Natural killer cell (primary cell): ENCODE measurements at places on chromosomes 3 and 15. TPM values are rescaled to one million over a fixed set of nuclear protein-coding genes. Genes with fewer than 3 reads are reported as not detected.

- DNase-seq = no peak
- no peak overlapping the region for H3K27ac ChIP-seq
- H3K36me3 ChIP-seq = no peaks in the 10 kb centered on the region
- no peak overlapping the region for H3K4me3 ChIP-seq
- no peaks in the 10 kb centered on the region for H3K27me3 ChIP-seq
Observed at GRCh38 chr3:126399351-126399735, 4.6 kb downstream of the CFAP100 start.

- no peaks in the 10 kb centered on the region for H3K27me3 ChIP-seq
- no peaks in the 10 kb centered on the region for H3K4me1 ChIP-seq
- no peak for DNase-seq
- no peak overlapping the region for H3K4me3 ChIP-seq
- H3K27ac ChIP-seq = no peak overlapping the region
Observed at GRCh38 chr3:134068429-134068828, 38.7 kb upstream of the SLCO2A1 start.

- H3K4me3 ChIP-seq = no peak overlapping the region
- H3K27ac ChIP-seq = no peak overlapping the region
- H3K27me3 ChIP-seq = peaks cover 10% of the 10 kb centered on the region
Observed at GRCh38 chr3:38646062-38646461, 3.4 kb downstream of the SCN5A start.

GRCh38 chr3:81967393-81967792 is 205.9 kb upstream of the GBE1 start:
- H3K27ac ChIP-seq = no peak overlapping the region
- no peaks in the 10 kb centered on the region for H3K27me3 ChIP-seq
- H3K36me3 ChIP-seq = no peaks in the 10 kb centered on the region

DNA sequence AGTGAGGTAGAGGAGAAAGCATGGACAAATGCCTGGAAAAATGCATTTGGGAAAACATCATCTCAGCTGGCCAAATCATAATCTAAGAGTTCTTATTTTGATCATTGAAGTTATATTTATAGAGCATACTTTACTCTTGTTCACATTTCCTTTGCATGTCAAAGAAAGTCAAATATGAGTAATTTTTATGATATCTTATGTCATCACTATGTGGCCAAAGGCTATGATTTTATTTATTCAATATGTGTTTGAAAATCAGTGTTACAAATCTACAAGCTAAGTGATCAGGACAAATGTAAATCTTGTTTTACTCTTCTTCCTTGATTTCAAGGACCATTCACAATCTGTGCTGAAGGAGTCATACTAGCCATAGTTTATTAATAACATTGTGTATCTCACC is 237.2 kb upstream of the DPH6 start:
- DNase-seq = no peak
- no peak overlapping the region for H3K27ac ChIP-seq
- H3K36me3 ChIP-seq = no peaks in the 10 kb centered on the region

GRCh38 chr15:96363707-96364106 is 33.2 kb downstream of the NR2F2 start:
- no peak overlapping the region for H3K4me3 ChIP-seq
- no peaks in the 10 kb centered on the region for H3K36me3 ChIP-seq
- H3K27me3 ChIP-seq = peaks cover 83% of the 10 kb centered on the region
- DNase-seq = no peak
- no peak overlapping the region for H3K27ac ChIP-seq

DNA sequence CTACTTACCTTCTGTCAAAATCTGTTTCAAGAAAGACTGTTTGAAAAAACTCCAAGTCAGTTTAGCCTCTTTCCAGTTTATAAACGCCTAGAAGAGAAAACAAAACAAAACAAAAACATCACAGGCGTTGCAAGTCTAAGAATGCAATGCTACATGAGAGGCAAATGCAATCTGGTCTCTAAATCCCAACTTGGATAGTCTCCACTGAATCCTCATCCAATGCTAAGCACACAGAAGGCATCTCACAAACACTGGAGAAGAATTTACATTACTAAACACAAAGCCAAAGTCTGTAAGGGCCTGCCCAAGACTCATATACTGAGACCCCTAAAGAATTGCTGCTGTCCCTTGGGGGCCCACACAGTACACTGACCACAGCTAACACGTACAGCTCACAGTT is 18.4 kb downstream of the RFT1 start:
- H3K27ac ChIP-seq = no peak overlapping the region
- H3K36me3 ChIP-seq = peaks cover 20% of the 10 kb centered on the region
- DNase-seq = no peak
- no peaks in the 10 kb centered on the region for H3K27me3 ChIP-seq

DNA sequence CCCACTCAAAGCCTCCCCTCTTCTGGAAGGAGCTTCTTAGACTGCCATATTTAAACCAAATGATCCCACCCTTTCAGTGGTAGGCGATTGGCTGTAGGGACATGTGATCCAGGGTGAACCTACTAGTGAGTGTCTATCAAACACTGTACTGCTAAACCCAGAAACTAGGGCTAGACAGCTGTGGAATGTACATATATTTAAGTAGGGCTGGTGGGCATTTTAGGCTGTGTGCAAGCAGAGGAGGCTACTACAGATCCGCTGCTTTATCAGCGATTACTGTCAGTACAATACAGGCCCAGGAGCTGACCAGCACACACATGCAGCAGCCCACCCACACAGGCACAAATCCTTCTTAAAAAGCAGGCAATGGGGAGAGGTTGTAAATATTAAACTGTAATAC is 15.4 kb upstream of the LARP6 start:
- no peaks in the 10 kb centered on the region for H3K36me3 ChIP-seq
- no peak overlapping the region for H3K4me3 ChIP-seq
- DNase-seq = no peak
- no peaks in the 10 kb centered on the region for H3K27me3 ChIP-seq
- H3K4me1 ChIP-seq = no peaks in the 10 kb centered on the region
- no peak overlapping the region for H3K27ac ChIP-seq

GRCh38 chr15:69758810-69759790 is 306.5 kb downstream of the RPLP1 start:
- H3K27me3 ChIP-seq = peaks cover 4% of the 10 kb centered on the region
- no peaks in the 10 kb centered on the region for H3K36me3 ChIP-seq
- DNase-seq = peak; percentile 82

GRCh38 chr3:147513785-147514184 is 104.6 kb downstream of the ZIC1 start:
- no peak for DNase-seq
- no peak overlapping the region for H3K4me3 ChIP-seq
- H3K36me3 ChIP-seq = no peaks in the 10 kb centered on the region

DNA sequence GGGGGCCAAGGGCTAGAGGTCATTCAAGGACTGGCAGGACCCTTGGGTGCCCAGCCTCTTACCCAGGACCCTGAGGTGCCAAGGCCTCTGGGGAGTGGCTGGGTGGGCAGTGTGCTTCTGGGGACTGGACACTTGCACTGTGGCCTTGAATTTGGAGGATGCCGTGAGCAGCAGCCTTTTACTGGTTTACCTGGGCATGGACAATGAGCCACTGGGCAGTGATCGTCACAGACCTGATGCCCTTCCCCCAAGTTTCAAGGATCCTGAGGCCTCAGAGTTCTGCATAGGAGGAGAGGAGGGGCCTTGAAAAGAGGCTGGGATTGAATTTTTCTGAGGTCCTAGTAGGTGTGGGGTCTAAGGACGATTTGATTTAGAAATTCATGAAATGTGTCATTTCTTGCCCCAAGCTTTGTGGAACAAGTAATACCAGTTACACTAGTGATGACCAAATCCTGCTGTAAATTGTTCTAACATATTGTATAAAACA is 146.1 kb upstream of the TPM1 start:
- no peak overlapping the region for H3K27ac ChIP-seq
- no peak overlapping the region for H3K4me3 ChIP-seq
- no peaks in the 10 kb centered on the region for H3K4me1 ChIP-seq
- no peaks in the 10 kb centered on the region for H3K36me3 ChIP-seq
- H3K27me3 ChIP-seq = no peaks in the 10 kb centered on the region

- H3K4me3 ChIP-seq = no peak overlapping the region
- no peaks in the 10 kb centered on the region for H3K27me3 ChIP-seq
- H3K4me1 ChIP-seq = peaks cover 26% of the 10 kb centered on the region
- no peaks in the 10 kb centered on the region for H3K36me3 ChIP-seq
Observed at GRCh38 chr3:157063469-157063868, 96.5 kb downstream of the CCNL1 start.

DNA sequence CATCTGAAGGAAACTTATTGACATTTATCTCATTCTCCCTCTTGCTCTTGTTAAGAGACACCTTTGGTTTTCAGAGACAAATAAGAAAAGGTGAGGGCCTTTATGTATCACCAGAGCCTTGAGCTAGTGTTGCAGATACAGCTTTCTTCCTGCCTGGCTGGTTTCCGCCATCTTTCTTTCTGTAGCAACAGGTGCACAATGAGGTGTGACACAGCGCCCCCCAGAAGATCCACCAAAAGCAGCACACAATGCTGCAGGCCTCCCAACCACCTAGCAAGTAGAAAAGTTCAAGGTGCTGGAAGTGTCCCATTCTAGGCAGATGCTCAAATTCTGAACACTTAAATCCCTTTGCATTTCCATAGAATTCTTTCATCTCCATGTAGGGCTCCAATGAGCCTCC is 106.6 kb downstream of the FOXP1 start:
- H3K27me3 ChIP-seq = no peaks in the 10 kb centered on the region
- H3K36me3 ChIP-seq = no peaks in the 10 kb centered on the region
- H3K4me3 ChIP-seq = no peak overlapping the region
- H3K27ac ChIP-seq = no peak overlapping the region

DNA sequence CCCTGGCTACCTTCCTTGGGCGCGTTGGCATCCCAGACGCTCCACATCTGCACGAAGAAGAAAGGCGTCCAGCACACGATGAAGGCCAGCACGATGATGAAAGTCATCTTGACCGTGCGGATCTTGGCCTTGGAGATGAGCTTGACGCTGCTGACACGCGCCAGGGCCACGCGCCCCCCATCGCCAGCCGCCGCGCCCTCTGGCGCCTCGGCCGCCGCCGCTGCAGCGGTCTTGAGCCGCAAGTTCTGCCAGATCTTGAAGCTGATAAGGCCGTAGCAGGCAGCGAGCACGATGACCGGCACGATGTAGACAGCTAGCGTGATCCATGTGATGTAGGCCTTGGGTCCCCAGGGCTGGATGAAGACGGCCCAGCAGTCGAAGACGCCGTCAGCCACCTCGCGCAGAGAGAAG is 2.2 kb downstream of the OXTR start:
- peaks cover 10% of the 10 kb centered on the region for H3K4me1 ChIP-seq
- no peak for DNase-seq
- H3K27ac ChIP-seq = no peak overlapping the region
- H3K36me3 ChIP-seq = no peaks in the 10 kb centered on the region
- H3K27me3 ChIP-seq = peaks cover 9% of the 10 kb centered on the region

- DNase-seq = no peak
- H3K4me3 ChIP-seq = no peak overlapping the region
- H3K27me3 ChIP-seq = peaks cover 68% of the 10 kb centered on the region
Observed at GRCh38 chr15:67831363-67831762, 6.1 kb downstream of the SKOR1 start.

The CCR1 gene
- 2.1 TPM for total RNA-seq

The HHLA2 gene
- total RNA-seq = not detected

The SIAH2 gene
- total RNA-seq = 22.7 TPM

The FOXP1 gene
- total RNA-seq = 166 TPM

The TGM4 gene
- not detected for total RNA-seq

The REC114 gene
- total RNA-seq = not detected
